Activated T-cell treated with anti-CD3 and anti-CD28 coated beads, Interleukin-2, amount 50 U/mL, for 72 hours (primary cell): ENCODE measurements at places on chromosomes 6 and 20. TPM values are rescaled to one million over a fixed set of nuclear protein-coding genes. Genes with fewer than 3 reads are reported as not detected.
A peak's percentile ranks its signal among the peaks of the same experiment; 100 is the strongest.

- no peak for DNase-seq
- H3K27ac ChIP-seq, result no peak overlapping the region
- H3K27me3 ChIP-seq, result no peaks in the 10 kb centered on the region
- H3K36me3 ChIP-seq, result no peaks in the 10 kb centered on the region
- no peak overlapping the region for H3K4me3 ChIP-seq
Measured at GRCh38 chr6:122918714-122919113, 77.3 kb upstream of the CLVS2 start.

DNA sequence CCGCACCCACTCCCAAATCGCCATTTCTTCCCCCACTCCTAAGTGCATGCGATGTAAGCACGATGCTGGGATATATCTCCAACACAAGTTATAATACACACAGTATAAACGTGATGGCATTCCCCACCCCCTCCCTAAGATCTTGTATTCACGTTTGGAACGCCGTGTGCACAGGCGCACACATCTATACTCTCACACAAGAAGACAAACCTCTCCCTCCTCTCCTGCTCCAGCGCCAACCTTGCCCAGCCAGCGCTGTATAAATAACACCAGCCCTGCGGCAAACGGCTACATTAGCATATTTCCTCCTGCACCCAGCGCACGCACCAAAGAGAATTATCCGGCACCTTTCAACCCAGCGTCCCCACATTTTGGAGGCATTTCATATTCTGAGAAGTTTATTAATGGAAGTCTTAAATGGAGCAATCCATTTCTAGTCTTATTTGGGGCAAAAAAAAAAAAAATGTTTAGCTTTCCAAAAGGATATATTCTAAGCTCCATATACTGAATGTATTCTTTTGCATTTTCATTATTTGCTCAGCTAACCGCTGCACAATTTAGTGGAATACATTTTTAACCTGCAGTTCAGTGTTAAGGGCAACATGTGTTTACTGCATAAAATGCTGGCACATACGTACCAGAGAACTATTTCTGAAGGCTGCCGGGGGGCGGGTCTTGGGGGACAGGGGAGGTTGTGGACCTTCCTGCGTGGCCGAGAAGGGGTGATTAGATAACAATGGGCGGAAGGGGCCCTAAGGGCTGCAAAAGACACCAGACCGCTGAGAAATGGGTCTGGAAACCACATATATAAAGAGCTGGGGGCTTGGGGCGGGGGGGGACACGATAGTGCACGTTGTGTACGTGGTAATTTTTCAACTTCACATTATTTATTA is 1.1 kb upstream of the SLC22A23 start:
- H3K4me3 ChIP-seq, result peak overlapping the region; percentile 87
- H3K27ac ChIP-seq, result no peak overlapping the region

DDO gene
- total RNA-seq, result not detected

DNA sequence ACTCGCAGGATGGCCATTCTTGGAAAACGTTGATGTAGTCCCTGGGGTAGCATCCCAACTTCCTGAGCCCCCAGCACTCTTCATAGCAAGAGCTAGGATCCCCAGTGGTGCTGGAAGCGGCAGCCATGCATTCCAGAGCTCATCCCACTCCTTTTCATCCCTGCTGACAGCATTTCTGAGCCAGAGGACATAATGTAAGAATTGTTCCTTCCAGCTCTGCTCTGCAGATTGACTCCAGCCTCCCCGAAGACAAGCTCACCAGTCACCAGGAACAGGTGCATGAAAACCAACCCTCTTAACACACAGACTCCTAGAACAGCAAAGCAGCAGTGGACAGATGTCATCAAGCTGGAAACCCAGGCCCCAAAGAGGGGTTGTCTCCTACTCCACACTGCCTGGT is 3.8 kb downstream of the SLC13A3 start:
- no peak for DNase-seq
- H3K36me3 ChIP-seq, result peaks cover 3% of the 10 kb centered on the region
- H3K4me1 ChIP-seq, result peaks cover 6% of the 10 kb centered on the region
- no peak overlapping the region for H3K27ac ChIP-seq
- peaks cover 30% of the 10 kb centered on the region for H3K27me3 ChIP-seq

DNA sequence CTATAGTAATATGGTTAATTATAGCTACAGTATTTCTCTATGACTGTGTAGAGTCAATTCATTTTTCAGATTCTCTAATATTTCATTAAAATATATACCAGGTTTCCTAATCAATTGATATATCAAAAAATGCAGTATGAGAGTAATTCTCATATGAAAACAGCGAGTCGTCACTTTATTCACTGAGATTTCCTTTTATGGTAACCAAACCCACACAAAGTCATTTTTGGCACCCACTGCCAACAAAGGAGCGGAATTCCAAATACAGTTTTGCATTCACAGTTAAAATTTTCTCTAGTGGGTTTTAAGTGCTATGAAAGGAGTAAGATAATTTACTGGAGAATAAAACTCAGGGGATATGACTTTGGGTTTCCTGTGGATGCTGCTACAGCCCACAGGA is 163.8 kb downstream of the HIVEP2 start:
- peaks cover 6% of the 10 kb centered on the region for H3K36me3 ChIP-seq
- H3K27ac ChIP-seq, result peak overlapping the region; percentile 76
- no peak overlapping the region for H3K4me3 ChIP-seq
- peaks cover 53% of the 10 kb centered on the region for H3K4me1 ChIP-seq
- no peaks in the 10 kb centered on the region for H3K27me3 ChIP-seq
